Stimulated activated CD4-positive, alpha-beta T cell treated with anti-CD3 and anti-CD28 coated beads, Interleukin-1b, Interleukin-23, amount 100 ng/mL, for 1 hour (primary cell): ENCODE measurements at places on chromosomes 11 and 22.

DNA sequence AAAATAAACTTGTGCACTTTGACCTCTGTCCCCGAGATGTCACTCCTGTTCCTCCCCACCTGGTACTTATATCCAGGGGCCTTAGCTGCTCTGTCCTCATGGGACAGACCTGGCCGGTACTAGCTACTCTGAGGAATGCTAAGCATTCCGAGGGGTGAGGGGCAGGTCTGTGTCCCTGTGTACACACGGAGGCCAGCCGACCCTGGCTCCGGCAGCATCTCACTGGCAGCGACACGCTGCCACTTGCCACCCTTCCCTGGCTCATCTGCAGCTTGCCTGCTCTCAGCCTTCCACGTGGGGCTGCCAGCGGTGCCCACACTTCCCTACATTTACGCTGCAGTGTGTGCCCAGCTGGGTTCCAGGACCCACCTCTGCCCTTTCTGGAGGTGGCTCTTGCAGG, 21.6 kb upstream of the TEF start:
- DNase-seq: no peak

GRCh38 chr11:10758957-10759356, 7.9 kb downstream of the CTR9 start:
- no peak for DNase-seq

- no peak for DNase-seq
Measured at GRCh38 chr11:59247531-59248227, 35.0 kb upstream of the MPEG1 start.

DNA sequence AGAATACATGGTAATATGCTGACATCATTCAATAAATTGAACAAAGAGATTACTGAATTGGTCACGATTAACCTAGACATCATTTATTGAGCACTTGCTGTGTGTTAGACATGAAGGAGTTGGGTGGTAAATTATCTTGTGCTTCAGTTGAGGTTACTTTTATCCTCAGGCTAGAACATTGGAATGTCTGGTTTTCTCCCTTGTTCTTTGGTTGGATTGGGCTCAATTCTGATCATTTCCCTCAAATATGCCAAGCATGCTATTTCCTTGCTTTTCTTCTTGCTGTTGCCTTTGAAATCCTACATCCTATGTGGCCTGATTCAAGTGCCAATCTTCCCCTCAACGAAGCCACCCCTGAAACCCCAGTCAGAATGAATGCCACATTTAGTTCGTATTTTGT, 65.8 kb downstream of the DEUP1 start:
- DNase-seq: no peak

GRCh38 chr22:32979606-32980005, 78.6 kb downstream of the SYN3 start:
- no peak for DNase-seq

DNA sequence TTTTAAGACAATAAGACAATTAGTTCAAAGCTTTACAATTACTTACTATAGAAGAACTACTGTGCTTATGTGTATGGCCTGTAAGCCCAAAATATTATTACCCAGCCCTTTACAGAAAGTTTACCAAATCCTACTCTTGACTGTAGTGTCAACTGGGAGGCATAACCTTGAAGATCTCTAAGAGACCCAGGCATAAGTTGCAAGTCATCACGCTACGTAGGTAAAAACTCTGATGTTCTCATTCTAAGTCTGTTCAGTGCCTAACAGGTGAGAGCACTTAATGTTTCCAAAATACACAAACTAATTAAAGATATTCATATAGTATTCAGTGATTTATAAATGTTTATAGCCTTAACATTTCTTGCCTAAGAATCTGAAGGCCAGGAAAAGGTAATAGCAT, 12.9 kb downstream of the SESN3 start:
- no peak for DNase-seq

- DNase-seq: no peak
Measured at GRCh38 chr11:706957-707816, 1.2 kb downstream of the EPS8L2 start.

GRCh38 chr11:62152245-62153086, 28.7 kb downstream of the INCENP start:
- DNase-seq: no peak

DNA sequence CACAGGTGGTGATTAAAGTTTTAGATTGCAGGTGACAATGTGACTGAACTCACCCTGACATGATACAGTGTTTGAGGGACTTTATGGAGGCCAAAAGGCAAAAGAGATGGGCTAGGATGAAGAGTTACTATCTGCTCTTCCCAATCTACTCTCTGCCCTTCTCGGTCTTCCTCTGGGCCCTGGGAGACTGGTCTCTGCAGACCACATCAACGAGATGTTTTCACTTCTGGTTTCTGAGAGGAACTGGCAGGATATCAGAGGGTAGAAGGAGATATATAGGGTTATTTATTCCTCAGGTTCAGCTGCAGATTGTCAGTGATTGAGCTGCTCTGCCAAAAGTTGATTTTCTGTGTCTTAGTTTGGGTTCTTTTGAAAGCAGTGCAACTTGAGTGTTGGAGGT, 32.4 kb upstream of the CD44 start:
- DNase-seq: no peak

GRCh38 chr11:117045956-117046355, 52.3 kb downstream of the SIK3 start:
- DNase-seq: no peak

- no peak for DNase-seq
Measured at GRCh38 chr22:31104869-31105268, 2.5 kb downstream of the SELENOM start.

DNA sequence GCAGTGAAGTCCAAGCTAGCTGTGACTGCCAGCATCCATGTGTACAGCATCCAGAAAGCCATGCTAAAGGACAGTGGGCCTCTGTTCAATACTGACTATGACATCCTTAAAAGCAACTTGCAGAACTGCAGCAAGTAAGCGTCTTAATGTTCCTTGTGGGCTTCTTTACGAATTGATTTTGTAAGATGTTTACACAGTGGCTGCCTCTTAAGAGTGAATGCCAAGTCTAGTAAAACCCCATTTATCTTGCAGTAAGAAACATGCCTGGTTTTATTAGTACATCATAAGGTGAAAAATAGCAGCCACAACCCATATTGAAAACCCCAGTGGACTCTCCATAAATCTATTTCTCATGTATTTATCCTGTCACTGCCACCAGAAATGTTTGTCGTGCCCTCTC, 20.5 kb downstream of the POLD3 start:
- no peak for DNase-seq

GRCh38 chr11:112485280-112485679, 224.6 kb upstream of the PLET1 start:
- no peak for DNase-seq

DNA sequence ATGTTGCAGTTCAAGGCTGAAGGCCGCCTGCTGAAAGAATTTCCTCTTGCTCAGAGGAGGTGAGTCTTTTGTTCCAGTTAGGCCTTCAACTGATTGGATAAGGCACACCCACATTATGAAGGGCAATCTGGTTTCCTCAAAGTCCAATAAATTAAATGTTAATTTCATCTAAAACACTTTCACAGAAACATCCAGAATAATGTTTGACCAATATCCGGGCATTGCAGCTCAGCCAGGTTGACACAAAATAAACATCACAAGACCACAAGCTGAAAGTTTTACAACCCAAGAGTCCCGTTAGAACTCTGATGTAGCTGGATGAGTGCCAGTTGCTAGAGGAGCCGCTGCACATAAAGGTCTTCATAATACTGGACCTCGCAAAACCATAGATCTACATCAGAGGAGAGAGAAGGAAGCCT, 64.9 kb upstream of the EED start:
- no peak for DNase-seq

- DNase-seq: no peak
Measured at GRCh38 chr11:19759389-19759788, 46.8 kb downstream of the NAV2 start.

GRCh38 chr11:15747671-15748070, 608.7 kb downstream of the SOX6 start:
- DNase-seq: no peak

DNA sequence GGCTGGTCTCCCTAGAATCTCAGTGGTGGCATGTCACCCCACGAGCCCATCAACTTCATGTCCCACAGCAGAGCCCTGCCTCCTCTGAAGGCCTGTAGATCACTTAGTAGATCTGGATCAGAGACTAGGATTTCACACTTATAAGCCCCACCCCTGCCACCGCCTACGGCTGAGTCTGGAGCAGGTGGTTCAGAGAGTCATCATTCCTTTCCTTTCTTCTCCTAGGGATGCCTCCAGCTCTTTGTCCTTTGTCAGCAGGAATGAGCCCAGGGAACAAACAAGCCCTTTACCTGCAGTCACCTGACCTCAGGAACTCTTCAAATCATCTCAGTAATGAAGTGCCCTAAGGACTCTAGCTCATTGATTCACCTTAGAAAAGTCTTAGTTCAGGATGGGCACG, 37.8 kb downstream of the SCGB1A1 start:
- DNase-seq: no peak

DNA sequence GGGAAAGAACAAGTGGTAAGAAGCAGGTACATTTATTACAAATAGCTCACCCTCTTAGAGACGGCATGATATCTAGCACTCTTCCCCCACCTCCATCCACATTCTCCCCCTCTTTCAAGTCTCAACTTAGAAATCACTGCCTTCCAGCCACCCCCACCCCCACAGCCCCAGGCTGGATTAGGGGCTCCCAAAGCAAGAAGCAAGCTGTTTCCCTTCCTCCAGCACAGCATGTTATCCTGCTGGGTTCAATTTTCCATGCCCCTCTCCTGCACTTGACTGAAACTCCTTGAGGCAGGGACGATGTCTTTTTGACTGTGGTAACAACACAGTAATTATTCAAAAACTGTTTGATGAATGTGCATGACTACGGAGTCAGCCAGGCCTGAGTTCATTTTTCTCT, 350.7 kb downstream of the LARGE1 start:
- no peak for DNase-seq

DNA sequence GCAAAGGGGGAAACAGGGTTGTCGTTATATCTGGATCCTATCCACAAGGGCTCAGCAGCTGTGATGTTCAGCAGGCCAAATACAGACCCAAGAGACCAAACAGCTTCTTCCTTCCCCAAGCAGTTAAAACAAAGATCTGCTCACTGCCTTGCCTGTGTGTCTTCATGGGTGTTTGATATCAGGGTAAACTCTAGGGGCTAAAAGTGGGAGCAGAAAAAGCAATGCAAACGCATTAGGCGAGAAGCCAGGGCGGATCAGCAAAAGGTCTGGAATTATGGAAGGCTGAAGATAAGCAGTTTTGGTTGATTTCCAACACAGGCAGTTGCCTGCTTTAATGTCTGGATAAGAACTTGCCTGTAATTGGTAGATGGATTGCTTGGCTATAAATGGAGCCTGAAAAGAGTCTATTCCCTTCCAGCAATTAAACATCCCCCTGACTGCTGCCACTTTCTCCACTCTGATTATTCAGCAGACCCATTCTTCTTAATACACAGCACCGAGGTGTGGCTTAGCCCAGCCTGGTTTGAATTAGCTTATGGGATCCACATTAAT, 126.3 kb downstream of the COMMD9 start:
- no peak for DNase-seq

DNA sequence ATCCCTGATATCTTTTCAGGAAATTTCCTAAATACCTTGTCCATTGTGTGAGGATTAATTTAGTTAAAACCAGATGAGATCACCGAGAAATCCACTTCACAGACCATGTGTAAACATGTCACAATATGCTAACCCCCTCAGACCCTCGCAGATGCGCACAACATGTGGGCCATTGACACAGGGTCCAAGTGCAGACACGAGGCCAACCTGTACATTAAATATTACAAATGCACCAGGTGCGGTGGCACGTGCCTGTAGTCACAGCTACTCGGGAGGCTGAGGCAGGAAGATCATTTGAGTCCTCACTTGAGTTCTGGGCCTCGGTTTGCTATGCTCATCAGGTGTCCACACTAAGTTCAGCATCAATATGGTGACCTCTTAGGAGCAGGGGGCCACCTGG, 9.9 kb upstream of the TMPRSS4 start:
- no peak for DNase-seq

DNA sequence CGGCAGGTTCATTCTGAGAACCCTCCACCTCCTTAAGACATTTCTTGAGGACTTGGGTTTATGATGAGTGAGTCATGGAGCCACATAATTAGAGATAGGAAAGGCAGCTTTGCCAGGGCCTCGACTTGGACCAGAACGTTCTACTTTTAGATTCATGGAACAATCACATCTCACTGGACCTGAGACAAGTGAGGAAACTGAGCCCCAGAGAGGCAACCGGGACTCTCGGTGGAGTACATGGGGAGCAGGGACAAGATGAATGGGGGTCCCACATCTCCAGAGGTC, 59.5 kb downstream of the LINC01488 start:
- no peak for DNase-seq

- DNase-seq: no peak
Measured at GRCh38 chr11:111814106-111814505, 47.9 kb upstream of the PPP2R1B start.

DNA sequence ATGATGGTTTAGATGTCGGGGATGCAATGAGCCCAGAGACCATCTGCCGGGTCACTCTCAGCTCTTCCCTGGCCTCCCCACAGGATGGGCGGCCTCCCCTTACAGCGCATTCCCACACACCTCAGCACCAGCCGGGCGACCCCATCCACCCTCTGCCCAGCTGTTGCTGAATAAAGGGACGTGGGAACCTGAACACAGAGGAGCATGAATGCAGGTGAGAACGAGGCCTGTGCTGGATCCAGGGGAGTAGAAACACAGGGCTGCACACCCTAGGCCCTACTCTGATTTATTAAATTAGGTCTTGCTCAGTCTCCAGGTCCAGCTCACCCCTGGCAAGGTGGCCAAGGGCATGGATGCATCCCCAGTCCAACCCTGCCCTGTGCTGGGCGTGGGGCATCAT, 180.5 kb downstream of the CTTN start:
- no peak for DNase-seq

GRCh38 chr11:122808478-122808869, 29.8 kb upstream of the CRTAM start:
- DNase-seq: no peak

- DNase-seq: no peak
Measured at GRCh38 chr11:71075871-71076420, 176.4 kb downstream of the SHANK2 start.

DNA sequence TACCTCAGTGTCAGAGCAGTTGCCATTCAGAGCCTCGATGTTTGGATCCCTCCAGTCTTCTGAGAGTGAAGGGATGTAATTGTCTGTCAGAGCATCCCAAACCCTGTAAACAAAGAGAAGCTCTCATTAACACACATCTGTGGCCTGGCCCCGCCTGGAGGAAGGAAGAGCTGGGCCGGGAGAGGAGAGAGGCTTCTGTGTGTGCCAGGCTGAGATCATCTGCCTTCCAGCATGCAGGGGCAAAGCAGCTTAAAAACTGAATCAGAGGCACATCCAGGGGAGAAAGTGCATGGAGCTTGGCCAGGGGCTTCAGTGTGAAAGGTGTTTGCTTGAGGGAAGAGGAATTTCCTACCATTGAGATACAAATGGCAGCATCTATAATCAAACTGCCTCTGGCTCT, 14.5 kb downstream of the FEZ1 start:
- no peak for DNase-seq

GRCh38 chr11:90220391-90220790, 2.5 kb downstream of the CHORDC1 start:
- DNase-seq: no peak

DNA sequence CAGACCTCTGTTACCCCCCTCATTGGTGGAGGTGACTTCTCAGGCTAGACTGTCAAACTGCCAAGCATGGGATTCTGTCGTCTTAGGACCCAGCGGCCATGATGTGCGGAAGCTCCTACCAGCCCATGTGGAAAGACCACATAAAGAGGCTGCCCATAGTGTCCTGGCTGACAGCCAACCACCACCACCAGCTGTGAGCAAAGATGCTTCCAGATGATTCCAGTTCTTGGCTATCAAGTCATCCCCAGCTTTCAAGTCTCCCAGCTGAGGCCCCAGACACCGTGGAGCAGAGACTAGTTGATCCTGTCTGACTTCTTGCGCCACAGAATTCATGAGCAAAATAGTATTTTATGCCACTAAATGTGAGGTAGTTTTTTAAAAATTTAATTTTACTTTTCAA, 32.9 kb downstream of the SCUBE1 start:
- no peak for DNase-seq
